ENCODE measurements at places on chromosomes 3 and 15.
A peak's percentile ranks its signal among the peaks of the same experiment; 100 is the strongest.

GRCh38 chr15:41980654-41981323 lies 8.4 kb upstream of the EHD4 start:
- DNase-seq = no peak

DNA sequence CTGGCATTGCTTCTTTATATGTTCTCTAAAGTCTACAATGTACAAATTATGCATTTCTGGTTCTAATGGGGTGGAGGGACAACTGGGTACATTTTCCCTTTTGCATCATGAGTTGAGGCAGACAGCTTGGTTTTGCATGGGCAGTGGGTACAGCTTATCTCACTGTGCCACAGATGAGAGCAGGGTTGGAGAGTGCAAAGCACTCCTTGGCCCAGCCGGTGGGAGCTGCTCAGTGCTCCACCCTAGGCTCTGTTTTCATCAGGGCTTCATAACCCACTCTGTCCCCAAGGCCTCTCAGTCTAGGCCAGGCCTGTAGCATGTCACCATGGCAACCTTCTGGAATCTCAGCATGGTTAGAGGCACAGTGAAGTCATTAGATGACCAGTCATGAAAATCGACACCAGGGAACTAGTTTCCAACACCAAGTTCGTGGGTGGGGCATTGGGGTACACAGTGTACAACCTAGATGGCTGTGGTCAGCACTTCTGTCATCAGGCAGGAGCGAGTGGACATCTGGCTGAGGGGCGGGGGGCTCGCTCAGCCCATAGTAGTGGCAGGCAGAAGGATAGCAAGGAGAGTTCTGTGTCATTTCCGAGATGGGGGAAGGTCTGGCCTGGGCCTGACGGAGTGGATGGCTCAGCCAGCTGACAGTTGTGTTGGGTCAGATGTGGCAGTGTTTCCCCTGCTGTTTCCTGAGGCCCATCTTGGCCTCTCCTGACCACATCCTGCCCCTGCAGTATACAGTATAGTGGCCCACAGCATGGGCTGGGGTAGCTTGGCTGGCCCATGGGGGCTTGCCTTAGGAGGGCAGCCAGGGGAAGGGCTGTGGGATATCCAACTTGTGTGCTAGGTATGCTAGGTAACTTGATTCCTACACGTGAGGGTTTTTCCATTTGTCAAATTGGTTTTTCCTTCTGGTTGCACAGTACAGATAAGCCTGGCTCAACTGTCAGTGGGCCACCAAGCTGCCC lies 75.7 kb upstream of the PRR23C start:
- peak; percentile 80 for DNase-seq

GRCh38 chr15:51126842-51127241 lies 32.1 kb upstream of the TNFAIP8L3 start:
- DNase-seq = no peak

- no peak for DNase-seq
Observed at GRCh38 chr15:65634356-65634755, 12.6 kb downstream of the SLC24A1 start.

- DNase-seq = peak; percentile 25
Observed at GRCh38 chr3:45553469-45553974, 41.0 kb upstream of the LIMD1 start.

- no peak for DNase-seq
Observed at GRCh38 chr15:27796405-27797320, 302.5 kb downstream of the OCA2 start.

- no peak for DNase-seq
Observed at GRCh38 chr3:54131026-54131605, 8.8 kb downstream of the CACNA2D3 start.

DNA sequence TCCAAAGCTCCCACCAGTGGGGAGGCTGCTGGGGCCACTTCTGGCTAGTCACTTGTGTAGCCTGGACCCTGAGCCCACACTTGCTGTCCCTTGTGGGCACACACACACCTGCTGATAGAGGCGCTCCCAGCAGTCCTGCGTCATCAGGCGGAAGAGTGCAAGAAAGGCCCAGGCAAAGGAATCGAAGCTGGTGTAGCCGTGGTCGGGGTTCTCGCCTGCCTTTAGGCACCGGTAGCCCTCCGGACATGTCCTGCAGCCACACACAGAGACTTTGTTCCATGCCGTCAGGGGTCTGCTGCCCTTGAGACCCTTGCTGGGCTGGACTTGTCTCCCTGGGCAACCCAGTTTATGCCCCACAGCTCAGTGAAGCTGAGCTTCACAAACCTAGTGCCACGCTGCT lies 42.9 kb downstream of the SCN5A start:
- DNase-seq = no peak

DNA sequence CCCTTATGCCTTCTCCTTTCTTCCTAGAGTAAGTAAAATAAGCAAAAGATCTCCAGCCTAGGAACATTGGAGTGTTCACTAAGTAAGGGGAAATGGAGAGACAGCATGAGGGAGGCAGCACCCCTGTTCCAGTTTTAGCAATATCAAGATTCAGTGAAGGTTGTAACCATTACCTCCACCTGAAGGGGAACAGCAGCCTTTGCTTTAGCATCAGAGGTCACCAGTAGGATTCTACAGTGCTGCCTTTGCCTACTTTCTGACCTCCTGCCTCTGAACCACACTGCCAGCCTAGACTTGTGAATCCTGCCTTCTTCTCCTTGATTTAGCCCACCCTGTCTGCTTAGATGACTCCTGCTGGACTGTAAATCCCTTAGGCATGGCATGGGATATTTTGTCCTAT lies 104.7 kb downstream of the GAP43 start:
- DNase-seq = no peak

- DNase-seq = no peak
Observed at GRCh38 chr3:153026026-153026425, 136.0 kb upstream of the RAP2B start.

DNA sequence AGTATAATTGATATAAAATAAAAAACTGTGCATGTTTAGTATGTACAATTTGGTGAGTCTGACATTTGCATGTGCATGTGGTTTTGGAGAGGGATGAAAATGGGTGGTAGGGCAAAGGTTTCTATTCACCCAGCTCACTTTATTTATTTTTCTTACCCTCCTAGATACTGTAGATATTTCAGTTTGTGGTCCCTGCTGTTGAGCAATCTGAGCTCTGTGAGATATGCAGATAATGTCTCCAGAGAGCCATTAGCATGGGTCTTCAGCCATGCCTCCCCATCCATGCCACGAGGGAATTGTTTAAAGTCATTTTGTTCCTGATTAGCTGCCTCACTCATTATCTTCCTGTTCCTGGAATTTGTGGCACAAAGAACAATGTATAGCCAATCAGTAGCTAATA lies 44.4 kb upstream of the B3GALNT1 start:
- DNase-seq = peak; percentile 56

DNA sequence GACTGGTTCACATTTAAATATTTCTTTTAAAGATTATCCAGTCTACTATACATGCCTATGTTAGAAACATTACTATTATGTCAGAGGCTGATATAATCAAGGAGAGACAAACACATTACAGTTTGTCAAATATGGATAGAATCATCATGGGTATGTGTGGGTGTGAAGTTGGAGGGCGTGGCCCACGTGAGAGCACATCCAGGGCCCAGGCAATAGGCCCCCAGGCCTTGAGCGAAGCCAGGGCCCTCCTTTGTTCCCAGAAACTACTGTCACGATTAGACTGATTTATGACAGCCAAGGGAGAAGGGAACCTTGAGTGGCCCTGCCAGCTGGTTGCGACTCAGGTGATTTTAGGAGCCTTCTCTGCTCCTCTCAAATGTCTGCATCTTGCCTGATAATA lies 26.9 kb upstream of the LDHAL6B start:
- no peak for DNase-seq

- no peak for DNase-seq
Observed at GRCh38 chr15:75823860-75824613, 19.2 kb upstream of the UBE2Q2 start.

DNA sequence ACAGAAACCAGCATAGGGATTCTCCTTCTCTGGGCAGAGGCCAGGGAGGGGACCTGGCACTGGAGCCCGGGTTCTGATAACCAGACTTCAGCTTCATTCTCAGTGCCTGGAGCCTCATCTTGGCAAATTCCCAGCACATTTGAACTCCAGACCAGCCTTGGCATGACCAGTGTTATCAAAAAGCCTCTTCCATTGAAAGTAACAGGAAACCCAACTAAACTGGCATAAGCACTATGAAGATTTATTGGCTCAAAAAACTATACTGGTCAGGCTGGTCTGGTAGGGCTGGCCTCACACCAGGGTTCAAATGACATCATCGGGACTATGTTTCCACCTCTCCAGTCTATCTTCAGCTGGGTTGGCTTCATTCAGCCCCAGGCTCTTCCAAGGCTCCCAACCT lies 48.1 kb upstream of the THUMPD3 start:
- DNase-seq = no peak

DNA sequence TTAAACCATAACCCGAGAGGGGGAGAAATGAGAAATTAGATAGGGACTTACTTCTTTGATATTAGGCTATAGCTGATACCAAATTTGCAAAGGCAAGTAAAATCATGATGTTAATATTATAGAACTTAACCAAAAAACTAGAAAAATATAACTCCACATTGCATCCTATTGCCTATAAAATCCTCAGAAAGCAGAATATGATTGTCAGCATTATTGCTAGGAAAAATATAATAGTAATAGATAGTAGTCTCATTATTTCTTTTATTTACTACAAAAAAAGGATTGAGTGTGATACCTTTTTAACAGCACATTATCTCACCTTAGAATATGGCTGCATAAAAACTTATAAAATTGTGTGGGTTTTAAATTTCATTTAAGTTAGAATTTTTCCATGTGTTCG lies 206.5 kb upstream of the CDIN1 start:
- no peak for DNase-seq

DNA sequence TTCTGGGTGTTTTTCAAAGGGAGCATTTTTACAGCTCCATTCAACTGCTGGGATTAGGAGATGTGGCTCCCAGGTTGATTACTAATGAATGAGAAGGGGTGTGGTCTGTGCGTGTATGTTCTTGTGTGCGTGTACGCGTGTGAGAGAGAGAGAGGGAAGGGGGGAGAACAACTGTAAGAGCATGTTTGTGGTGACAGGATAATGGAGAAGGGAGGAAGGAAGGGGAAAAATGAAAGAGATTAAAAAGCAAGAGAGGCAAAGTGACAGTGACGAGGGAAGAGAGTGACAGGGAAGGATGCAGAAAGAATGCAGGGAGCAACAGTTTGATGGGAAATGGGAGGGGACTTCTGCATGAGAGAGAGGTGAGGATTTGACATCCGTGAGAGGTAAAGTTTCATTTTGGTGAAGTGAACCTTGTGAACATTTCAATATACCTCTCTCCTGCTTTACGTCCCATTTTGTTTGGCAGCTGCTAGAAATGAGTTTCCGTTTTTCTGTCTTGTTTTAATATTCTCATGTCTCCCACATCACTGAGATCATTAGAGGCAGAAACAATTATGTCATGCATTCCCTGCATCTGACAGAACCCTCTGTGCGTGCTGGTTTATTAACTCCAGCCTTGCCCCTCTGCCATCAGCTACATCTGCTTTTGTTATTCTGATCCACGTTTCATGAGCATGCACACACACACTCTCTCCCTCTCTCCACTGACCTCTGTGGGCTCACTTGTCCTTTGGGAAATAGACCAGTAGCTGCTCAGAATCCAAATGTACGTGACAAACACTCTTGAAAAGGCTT lies 161.6 kb downstream of the GAP43 start:
- DNase-seq = peak; percentile 74

DNA sequence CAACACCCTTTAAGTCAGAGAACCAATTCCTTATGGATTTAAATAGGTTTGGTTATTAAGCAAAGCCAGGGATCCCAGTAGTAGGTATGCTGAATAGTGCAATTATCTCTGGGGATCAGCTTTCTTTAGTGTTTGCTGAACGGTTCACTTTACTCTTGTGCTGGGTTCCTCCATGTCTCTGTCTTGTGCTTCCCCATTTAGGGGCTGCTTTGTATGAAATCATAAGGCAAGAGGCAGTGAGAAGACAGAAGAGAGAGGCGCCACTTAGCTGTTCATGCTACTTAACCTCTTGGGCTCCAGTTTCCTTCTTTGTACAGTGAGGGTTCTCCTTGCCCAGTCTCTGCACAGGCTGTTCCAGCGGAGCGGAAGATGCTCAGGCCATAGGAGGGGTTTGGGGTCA lies 3.5 kb downstream of the ST6GAL1 start:
- no peak for DNase-seq

DNA sequence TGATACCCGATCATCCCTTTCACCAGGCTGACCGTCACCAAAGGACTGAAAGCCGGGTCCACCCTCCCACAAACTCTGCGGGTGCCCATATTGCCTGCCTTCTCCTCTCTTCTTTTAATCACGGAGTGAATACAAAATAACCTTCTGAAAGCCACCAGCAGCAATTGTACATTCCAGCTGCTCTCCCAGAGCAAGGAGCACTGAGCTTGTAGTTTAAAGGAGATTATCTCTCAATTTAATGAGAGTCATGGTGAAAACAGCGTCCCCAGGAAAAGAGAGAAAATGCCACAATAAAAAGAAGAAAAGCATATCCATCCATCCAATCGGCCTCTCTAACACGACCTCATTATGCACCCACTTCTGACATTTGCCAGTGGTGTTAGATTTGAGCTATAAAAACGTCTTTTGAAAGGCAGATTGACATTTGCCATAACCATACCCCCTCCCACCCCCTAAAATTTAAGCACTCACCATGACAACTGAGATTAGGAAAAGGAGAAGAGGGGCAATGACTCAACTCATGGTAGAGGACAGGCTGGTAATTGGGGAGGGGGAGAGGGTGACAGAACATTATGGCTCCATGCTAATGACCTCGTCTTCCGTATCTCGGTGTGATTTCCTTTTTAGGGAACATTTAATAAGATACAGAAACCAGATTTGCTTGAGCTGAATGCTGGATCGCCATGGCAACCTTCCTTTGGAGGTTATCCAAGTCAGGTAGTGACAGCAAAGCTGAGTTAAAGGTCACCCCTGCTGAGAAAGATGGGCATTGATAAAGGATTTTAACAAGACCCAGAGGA lies 106.2 kb downstream of the ST8SIA2 start:
- DNase-seq = no peak

DNA sequence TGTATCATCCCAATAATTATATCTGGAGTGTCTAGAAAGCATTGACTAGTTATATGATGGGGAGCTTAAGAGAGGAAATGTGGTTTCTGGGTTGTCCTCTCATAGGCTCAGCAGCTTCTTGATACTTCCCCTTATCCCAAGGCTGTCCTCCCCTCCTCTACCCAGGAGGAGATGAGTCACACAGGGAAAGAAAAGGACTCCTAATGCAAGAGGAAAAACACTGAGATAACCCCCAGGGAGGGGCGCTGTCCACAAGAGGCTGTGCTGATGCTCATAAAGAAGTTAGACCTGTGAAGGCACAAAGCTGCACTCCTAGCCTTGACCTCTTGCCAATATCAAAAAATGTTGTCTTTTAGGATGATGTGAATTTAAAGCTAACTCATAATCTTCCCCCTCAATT lies 28.8 kb upstream of the GYG1 start:
- DNase-seq = peak; percentile 83

GRCh38 chr15:48604567-48604966 lies 40.9 kb downstream of the FBN1 start:
- no peak for DNase-seq

DNA sequence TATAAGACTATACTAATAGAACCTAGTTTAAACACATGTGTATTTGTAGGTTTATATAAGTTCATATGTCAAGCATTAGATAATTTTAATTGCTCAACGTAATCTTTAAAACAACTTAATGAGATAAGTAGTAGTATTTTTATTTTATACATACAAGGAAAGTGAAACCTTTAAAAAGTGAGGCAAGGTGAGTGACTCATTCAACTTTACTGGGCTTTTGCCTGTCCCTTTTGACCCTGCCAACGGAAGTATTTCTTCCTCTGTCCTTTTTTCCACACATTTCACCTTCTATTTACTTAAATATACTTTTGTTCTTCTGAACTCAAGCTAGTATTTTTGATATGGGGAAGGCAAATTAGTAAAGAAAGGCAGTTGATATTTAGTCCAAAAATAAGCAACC lies 78.5 kb downstream of the KBTBD8 start:
- no peak for DNase-seq
